ENCODE measurements at places on chromosomes 5 and 9.

DNA sequence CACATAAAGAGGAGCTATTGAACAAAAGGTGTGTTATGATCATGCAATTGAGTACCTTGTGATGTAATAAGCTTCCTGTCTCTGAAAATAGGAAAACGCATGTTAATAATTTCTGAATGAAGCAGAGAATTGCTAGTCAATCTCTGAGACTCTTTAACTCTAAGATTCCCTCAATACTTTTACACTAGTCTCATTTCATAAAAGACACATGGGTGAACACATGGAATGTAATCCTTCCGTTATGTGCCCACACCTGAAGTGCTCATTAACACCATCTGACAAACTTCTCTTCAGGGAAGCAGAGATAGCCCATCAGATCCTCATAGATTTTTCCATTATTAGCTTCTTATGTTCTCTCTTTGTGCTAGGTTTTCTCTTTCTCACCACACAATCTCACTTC is 182.4 kb downstream of the TLR4 start:
- no peak for DNase-seq

DNA sequence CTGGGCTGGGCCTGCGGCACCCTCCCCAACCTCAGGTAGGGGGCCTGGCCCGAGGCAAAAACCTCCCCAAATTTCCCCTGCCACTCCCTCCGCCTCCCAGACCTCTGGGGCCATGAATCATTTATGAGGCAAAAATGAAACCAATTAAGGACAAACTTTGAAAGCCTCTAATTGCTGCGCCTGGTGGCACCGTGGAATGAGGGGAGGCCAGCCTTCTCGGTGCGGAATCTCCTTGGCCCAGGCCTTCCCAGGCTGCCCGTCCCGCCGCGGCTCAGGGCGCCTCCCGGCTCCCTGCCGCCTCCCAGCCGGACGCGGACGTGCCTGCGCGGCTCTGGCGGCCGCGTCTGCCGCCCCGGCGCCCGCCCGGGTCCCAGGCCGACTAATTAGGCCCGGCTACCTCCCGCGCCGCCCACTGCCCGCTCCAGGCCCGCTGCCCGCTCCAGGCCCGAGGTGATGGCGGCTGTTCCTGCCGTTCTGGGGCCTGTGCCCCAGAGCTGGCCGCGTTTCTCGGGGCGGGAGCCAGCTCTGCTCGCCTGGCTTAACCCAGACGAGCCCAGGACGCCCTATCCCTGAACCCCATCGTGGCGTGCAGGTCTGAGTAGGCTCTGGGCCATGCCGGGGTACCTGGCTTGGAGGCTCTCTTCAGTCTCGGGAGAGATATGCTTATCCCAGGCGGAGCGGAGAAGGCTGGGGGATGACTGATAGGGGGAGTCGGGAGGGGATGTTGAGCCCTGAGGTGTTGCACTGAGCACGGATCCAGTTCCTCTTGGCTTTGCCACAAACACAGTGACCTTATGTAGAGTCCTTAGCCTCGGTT is 20.1 kb downstream of the CXXC5 start:
- no peak for DNase-seq

- DNase-seq, result no peak
These were observed 7.6 kb upstream of the KCNV2 start for GRCh38 chr9:2709645-2710101.

DNA sequence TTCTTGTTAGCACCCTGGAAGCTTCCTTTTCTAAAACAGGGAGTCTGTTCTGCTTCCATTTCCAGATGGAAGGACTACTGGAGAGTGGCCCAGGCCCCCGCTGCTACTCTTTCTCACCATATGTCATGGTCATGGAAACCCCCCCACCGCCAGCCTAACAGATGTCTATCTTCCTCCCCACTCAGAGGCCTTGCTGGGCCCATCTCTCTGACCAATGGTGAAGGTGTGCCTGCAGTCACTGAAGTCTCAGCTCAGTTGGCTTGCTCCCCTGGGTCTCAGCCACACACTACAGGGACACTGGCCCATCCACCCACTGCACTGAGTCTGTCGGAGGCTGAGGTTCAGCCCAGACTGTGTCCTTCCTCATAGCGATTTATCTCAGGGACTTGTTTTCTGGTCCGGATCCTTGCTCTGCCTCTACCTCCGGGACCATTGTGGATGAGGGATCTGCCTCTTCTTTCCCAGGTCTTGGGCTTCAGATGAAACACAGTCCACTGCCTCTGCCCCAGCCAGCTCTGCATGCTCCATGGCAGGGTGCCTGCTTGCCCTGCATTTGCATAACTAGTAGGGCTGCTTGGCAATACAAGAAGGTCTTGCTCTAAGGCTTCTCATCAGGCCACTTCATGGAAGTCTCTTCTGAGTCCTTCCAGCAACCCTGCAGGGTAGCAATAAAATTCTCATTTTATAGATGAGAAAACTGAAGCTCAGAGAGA is 30.8 kb downstream of the GALNT12 start:
- DNase-seq, result no peak

- no peak for DNase-seq
These were observed 1.5 kb downstream of the LCN2 start for GRCh38 chr9:128150594-128151308.

Measured in stimulated activated CD8-positive, alpha-beta memory T cell treated with anti-CD3 and anti-CD28 coated beads, Interleukin-7, amount 100 ng/mL, for 1 hour (primary cell).